ENCODE measurements at places on chromosomes 6 and 20.

DNA sequence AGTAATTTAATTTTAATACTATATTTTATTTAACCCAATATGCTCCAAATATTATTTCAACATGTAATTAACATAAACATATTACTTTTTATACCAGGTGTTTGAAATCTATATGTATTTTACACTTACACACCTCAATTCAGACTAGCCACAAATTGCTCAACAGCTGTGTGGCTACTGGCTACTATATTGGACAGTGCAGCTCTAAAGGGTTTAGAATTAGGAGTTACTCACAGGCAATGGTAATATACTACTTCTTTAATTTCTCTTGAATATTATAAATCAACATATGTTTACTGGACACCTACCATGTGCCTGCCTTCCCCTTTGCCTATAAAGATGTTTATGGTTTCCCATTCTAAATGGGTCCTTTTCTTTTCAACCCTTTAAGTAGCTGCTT is 2.3 kb downstream of the MTRF1L start:
- DNase-seq = no peak

DNA sequence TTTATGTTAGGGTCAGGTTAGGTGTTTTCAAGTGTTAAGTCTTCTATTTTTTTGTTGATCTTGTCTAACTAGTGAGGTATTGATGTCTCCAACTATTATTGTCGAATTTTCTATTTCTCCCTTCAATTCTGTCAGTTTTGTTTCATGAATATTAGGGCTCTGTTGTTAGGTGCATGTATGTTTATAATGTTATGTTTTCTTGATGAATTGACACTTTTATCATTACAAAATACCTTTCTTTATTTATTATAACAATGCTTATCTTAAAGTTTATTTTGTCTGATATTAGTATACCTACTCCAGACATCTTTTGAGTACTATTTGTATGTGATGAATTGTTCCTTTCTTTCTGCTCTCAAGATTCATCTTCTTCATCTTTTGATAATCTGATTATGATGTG is 12.9 kb upstream of the TRIM38 start:
- no peak for DNase-seq

GRCh38 chr6:113881478-113881980 is 24.4 kb downstream of the MARCKS start:
- DNase-seq = no peak

DNA sequence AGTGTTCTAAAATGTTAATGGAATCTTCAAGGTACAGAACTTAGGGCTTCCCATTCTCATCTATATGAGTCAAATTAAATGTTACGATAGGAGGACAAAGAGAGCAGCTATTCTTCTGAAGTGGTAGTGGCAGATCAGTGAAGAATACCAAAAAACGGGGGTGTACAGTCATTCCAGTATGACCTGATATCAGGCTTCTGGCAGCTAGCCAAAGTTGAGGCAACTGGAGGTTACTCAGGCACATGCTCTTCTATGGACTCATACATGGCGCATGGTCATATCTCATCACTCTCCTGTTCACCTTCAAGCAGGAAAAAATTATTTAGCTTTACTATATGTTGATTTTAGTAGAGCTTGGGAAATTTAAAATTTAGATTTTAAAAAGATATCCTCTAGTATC is 1608.8 kb downstream of the GRIK2 start:
- DNase-seq = no peak

- DNase-seq = no peak
Observed at GRCh38 chr6:98358173-98358572, 476.2 kb upstream of the POU3F2 start.

DNA sequence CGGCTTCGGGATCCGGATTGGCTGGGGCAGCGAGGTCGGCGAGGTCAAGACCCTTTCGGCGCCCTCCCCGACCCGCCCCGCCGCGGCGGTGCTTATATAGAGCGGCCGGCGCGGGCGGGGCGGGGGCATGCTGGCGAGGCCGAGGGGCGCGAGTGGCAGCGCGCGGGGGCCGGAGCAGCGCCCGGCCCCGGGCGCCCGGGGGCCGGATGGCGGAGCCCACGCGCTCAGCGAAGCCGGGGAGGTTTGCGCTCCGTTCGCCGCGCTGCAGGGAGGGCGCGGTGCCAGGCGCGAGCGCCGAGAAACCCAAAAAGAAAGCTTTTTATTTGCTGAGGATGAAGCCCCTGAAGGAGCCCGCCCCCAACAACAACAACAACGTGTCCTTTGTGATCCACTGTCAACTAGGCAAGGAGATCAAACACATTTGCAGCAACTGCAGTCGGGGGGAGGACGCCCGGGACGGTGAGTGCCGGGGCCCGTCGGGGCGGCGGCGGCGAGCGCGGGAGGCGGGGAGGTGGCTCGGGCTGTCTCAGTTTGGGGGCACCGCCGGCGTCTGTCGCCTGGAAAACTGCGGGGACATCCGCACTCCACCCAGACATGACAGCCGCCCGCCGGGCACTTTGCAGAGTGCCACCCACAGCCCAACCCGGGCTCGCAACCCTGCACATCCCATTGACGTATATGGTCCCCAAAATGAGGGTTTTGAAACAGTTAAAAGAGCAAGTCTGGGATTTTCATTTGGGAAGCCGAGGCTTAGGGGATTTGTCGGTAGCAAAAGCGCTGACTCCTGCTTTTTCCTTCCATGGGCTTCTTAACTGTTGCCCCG is 297.3 kb downstream of the PHACTR1 start:
- no peak for DNase-seq

DNA sequence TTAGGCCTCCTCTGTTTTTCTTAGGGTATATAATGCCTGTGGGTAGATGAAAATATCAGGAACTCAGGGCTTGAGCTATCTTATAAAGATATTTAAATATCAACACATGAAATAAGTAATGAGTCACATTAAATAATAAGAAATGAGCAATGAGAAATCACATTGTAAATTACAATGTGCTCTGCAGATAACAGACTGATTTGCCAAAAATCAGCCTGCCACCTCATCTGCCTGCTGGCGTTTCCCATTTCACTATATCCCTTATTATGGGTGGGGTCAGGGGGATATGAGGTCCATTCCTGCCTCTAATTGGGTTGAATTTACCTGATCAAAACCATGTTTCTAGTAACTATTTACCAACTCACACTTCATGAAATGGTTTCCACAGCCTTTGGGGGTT is 335.2 kb downstream of the CDC5L start:
- no peak for DNase-seq

DNA sequence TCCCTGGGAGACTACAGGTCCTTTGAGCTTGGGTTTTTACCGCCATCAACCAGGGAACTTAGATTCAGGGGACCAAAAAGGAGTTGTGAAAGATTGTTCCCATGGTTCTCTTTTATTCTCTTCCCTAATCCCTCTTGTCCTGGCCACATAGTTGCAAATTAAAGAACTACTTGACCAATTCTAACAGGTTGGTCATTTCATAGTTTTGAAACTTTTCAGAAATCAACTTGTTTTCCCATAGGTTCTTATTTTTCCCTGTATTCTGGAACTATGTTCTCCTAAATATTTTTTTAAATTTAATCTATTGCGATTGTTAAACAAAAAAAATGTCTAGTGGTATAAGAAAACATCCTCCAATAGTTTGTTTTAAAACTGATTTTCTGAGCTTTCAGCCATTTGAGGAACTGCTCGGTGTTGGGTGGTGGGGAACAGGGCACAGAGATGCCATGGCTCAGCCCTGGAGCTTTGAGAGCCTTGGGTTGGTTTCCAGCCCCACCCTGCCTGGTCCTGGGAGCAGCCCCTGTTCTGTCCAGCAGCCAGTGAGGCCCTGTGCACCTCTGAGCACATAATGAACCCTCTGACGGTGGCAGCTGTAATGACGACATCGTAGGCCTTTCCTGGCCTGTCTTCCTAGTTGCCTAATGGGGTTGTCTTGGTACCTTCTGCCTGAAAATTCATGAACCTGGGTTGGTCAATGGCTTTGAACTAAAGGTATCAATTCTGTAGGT is 53.5 kb downstream of the TBC1D7 start:
- DNase-seq = no peak

GRCh38 chr6:84618046-84618752 is 146.2 kb downstream of the TBX18 start:
- DNase-seq = no peak

DNA sequence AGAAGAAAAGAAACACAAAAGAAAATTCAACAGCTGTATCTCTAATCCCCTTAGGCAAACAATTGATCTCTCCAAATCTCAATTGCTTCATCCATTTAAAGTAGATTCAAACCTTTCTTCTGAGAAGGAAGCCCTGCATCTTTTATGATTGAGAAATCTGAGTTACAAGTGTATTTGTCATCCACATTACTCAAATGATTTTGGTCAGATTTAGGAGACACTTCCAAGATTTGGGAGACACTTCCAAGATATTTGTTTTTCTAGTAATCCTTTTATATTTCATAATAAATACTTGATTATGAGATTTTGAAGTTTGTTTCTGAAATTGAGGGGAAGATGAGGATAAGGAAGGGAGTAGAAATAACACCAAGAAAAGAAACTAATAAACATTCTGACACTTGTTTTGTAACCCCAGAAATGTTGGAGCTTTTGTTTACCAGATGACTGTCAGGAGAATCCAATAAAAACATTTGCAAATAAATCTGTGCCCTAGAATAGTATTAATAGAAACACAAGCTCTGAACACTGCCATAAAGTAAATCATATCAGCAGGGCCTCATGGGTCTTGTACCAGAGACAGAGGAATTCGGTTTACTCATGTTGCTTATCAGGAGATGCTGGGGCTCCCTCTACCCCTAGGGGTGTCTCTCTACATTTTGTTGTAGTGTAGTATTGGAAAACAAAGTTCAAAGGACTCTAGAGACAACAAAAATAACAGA is 314.3 kb upstream of the NT5E start:
- DNase-seq = no peak
